ENCODE measurements at places on chromosomes 1 and 21.

DNA sequence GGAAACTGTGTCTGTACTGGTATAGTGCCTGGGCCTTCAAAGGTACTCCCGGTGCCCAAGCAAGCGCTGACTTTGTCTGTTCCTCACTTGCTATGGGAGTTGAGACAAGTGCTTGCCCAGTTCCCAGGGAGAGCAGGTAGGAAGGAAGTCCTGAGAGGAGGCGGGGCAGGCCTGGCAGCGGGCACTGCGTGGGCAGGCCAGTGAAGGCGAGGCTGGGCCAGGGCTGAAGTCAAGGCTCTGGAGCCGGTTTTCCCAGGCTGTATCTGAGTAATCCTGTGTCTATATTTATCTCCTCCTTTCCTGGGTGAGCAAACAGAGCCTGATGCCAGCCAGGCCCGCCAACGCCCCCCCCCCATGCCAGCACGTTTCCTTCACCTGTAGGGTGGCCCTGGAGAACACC lies 15.9 kb upstream of the EDN2 start:
- no peak for DNase-seq

GRCh38 chr1:165551469-165551868 lies 7.7 kb downstream of the LRRC52 start:
- DNase-seq = no peak

DNA sequence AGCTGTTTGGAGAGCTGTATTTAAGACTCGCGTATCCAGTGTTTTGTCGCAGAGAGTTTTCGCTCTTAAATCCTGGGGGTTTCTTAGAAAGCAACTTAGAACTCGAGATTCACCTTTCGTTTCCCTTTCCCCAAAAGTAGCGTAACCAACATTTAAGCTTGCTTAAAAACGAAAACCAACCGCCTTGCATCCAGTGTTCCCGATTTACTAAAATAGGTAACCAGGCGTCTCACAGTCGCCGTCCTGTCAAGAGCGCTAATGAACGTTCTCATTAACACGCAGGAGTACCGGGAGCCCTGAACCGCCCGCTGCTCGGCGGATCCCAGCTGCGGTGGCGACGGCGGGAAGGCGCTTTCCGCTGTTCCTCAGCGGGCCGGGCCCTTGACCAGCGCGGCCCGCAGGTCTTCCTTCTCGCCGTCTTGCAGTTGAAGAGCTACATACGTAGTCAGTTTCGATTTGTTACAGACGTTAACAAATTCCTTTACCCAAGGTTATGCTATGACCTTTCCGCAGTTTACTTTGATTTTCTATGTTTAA lies 1.9 kb downstream of the OLIG1 start:
- no peak for DNase-seq

DNA sequence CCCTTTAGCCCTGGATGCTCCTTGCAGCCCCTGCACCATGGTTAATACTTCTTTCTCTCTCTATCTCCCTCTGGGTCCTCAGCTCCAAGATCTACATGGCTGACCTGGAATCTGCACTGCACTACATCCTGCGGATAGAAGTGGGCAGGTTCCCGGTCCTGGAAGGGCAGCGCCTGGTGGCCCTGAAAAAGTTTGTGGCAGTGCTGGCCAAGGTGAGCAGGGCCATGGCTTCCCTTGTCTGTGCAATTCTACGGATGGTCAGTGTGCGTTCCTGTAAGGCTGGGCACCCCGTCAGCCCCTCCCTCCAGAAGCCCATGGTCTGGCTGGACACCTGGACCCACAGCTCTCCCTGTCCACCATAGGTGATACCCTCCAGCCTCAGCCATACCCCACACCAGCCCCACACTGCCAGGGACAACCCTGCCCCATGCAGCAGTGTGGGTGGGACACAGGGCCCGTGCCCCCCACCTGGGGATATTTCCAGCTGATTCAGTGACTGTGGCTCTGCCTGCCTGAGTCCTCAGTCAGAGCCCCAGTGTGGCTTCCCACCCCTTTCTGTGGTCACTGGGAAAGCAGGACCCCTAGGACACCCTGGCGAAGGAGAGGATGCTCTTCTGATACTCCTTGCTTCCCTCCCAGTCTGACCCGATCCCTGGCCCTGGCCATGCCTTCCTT lies 31.4 kb downstream of the QSOX1 start:
- DNase-seq = no peak

DNA sequence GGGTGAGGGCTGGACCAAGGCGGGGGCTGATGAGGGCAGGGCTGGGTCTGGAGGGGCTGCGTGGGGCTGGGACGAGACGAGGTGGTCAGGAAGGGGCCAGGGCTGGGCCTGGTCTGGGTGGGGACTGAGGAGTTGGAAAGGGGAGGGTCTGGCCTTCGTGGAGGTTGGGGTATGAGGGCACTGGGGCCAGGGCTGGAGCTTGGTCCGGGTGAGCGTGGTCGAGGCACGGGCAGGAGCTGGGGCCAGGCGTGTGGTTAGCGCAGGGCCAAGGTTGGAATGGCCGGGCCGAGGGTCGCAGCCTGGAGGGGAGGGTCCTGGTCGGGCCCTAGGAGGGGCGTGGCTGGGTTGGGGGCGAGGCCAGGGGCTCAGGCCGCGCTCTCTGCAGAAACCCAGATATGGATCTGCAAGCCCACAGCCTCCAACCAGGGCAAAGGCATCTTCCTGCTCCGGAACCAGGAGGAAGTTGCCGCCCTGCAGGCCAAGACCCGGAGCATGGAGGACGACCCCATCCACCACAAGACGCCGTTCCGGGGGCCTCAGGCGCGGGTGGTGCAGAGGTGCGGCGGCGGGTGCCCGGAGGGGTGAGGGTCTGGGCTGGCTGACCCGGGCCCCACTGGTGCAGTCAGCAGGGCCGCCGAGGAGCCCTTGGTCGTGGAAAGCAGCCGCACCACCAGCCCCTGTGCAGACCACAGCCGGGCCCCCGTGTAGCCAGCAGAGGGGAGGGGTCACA lies 9.0 kb downstream of the TTLL10 start:
- DNase-seq = peak; percentile 39

DNA sequence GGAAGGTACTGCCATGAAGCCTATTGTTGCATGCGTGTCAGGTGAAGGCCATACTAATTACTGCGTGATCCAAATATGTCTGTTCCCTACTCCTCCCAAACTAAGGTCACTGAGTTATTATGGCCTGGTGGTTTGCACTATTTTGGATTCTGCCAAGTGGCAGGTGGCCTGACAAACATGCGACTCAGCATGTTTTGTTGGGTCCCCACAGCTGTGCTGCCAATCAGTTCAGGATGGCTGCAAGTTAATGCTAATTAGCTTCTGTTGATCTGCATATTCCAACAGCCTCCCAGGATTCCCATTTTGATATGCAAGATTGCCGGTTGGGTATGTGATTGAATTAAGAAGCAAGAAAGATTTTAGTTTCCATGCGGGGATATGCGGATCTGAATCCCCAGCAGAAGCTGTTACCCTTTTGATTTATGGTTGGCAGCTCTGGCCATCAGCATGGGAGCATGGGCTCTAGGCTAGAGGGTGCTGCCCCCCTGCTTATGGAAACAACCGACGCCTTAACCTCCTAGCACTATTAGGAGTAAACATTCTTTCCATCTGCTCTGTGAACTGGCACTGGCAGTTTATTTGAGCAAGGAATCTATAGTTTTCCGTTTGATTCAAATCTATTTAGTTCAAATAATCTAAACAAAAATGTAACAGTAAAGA lies 429.8 kb upstream of the C1orf87 start:
- DNase-seq = no peak

DNA sequence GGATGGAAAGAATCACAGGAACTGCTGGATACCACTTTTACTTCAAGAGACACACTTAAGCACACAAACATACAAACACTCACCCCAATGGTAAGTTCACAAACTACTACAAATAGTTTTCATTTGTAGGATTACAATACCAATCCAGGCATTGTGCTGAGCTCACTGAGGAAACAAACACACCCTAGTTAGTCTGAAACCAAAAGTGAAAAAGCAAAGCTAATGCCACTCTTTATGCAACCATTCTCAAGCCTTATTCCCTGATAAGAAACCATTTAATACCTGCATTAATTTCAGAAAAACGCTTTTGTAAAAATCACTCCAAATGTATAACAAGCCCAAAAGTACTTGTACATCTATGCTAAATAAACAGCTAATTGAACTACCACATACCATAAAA lies 38.3 kb downstream of the RNF115 start:
- no peak for DNase-seq

DNA sequence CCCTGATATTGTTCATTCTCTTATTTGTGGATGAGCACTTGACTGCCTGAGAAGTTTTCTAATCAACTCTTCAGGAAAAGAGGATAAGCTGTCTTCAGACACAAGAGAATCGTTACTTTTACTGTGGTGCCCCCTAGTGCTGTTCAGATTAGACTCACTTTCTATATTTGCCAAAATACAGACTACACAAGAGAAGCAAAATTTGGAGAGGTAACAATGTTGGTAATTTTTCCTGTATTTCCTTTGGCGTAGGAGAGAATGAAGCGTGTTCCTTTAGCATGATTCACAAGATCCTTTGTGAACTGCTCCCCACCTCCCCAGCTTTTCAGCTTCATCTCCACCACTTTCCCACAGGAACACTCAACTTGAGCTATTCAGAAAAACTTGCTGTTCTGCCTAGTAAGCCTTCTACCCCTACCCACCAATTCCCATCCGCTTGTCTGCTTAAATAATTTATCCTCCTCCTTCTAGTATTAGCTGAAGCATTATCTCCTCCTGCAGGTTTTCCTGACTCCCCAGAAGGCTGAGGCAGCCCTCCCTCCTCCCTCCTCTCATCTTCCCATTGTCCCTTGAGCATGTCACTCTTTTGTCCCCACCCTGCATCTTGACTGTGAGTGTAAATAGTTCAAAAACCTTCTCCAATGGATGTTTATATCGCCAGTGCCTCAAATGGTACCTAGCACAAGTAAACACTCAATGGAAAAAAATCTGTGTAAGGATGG lies 4.5 kb downstream of the TNFSF4 start:
- DNase-seq = no peak

GRCh38 chr21:45580576-45581321 lies 38.5 kb upstream of the SLC19A1 start:
- DNase-seq = no peak

- DNase-seq = no peak
Measured at GRCh38 chr1:92969517-92969916, 8.3 kb upstream of the DIPK1A start.

GRCh38 chr1:36739703-36740289 lies 257.1 kb upstream of the CSF3R start:
- no peak for DNase-seq

- no peak for DNase-seq
Measured at GRCh38 chr1:17190010-17190995, 14.6 kb upstream of the PADI1 start.

GRCh38 chr1:201418461-201418860 lies 3.1 kb downstream of the TNNI1 start:
- no peak for DNase-seq

DNA sequence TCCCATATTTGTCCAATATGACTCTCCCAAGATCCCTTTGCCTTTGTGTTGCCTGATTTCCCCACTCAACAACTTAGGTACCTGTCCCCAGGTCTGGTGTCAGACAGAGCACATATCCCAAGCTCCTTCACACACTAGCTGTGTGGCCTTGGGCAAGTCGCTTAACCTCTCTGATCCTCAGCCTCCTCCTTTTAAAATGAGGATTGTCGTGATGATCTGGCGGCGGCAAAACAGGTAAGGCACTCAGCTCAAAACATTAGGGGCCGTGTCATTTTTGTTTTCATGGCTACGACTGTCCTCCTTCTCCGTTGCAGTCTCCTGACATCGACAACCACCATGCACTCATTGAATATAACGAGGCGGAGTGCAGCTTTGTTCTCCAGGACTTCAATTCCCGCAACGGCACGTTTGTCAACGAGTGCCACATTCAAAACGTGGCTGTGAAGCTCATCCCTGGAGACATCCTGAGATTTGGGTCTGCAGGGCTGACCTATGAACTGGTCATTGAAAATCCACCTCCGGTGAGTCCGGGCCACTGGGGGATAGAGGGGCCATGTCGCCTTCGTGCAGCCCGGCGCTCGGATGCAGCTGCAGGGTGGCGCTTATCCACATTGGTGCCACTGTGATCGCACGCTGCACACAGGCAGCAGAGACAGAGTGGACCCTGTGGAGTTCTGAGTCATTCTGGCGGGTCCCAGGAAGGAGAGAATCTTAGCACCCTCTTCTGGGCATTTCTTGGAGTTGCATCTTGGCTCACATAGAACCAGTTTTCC lies 25.2 kb downstream of the FHAD1 start:
- DNase-seq = peak; percentile 13

DNA sequence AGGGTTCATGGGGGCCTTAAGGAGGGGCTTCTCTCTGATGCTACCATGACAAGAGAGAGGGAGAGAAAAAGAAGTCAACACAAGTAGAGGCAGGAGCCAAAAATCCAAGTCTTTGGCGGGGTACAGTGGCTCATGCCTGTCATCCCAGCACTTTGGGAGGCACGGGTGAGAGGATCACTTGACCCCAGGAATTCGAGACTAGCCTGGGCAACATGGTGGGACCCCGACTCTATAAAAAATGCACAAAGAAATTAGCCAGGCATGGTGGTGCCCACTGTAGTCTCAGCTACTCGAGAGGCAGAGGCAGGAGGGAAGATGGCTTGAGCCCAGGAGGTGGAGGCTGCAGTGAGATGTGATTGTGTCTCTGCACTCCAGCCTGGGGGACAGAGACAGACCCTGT lies 8.7 kb downstream of the PLA2G5 start:
- no peak for DNase-seq

- DNase-seq = no peak
Measured at GRCh38 chr1:189939967-189940366, 537.7 kb downstream of the BRINP3 start.

- no peak for DNase-seq
Measured at GRCh38 chr1:161091093-161091492, 1.7 kb upstream of the NECTIN4 start.

GRCh38 chr1:208127792-208128529 lies 116.2 kb downstream of the PLXNA2 start:
- no peak for DNase-seq

DNA sequence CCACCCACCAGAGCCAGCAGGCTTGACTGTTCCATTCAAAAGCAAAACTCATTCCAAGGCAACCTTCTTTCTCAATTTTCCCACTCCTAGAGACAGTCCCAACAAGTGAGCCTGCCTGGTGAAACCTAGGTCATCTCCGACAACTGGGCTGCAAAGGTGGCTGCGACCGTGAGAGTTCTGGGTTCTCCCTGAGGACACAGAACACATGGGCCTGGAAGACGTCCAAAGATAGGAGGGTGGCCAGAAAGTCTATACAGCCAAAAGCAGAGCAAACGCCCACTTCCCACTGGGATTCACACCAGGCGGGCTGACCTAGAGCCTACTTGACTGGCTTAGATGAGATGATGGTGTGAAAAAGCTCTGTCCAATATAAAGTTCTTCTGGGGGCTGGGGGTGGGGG lies 90.2 kb upstream of the GRIK3 start:
- no peak for DNase-seq

GRCh38 chr1:169487133-169487532 lies 1.4 kb upstream of the SLC19A2 start:
- no peak for DNase-seq

DNA sequence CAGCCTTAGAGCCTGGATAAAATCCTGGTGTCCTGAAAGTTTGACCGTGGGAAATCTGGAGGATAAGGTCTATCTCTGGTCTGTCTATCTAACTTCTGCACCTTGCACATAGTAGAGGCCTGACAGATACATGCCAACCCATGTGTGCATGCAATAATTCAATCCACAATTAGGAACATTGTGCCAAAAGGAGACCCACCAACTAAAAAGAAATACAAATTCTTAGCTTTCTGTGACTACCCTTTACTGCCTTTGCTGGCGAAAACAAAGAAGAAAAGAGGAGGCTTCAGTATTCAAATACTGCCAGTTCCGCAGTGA lies 381 bp upstream of the KLHL20 start:
- DNase-seq = no peak

- no peak for DNase-seq
Measured at GRCh38 chr1:225509770-225510169, 81.9 kb upstream of the LBR start.
